ENCODE measurements at places on chromosomes 3 and 15.

- DNase-seq, result no peak
Measured at GRCh38 chr15:37106490-37107001, 6.2 kb upstream of the MEIS2 start.

- DNase-seq, result no peak
Measured at GRCh38 chr3:71713041-71713440, 12.2 kb downstream of the EIF4E3 start.

GRCh38 chr3:118910332-118910731 lies 124.3 kb downstream of the IGSF11 start:
- DNase-seq, result no peak

GRCh38 chr3:46080124-46080968 lies 53.1 kb upstream of the XCR1 start:
- no peak for DNase-seq

- no peak for DNase-seq
Measured at GRCh38 chr15:30979457-30979856, 12.0 kb downstream of the MTMR10 start.

Data from stimulated activated naive CD8-positive, alpha-beta T cell treated with anti-CD3 and anti-CD28 coated beads, Interleukin-15, Interleukin-2, amounts not matched to agents 100 U/mL and 50 U/mL, for 24 hours (primary cell).